Caco-2 (cell line): ENCODE measurements at places on chromosomes 2 and 18.

GRCh38 chr18:15198116-15198389 lies 450.1 kb downstream of the ANKRD30B start:
- no peak for DNase-seq

DNA sequence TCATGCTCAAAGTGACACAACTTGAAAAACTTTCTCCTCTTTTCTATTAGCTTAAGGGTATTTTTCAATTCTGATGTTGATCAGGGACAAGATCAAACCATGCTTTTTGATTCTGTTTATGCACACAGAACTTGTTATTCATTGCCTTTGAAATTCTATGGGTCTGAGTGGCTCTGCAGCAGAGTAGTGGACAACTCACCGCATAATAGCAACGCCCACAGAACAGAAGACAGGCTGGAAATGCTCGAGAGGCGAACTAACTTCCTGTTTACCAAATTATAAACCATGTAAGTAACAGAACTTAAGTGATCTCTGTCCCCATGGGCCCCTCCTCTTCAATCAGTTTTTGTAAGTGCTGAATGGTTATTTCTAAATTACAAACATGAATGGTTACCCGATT lies 131.2 kb downstream of the CBLN2 start:
- no peak for DNase-seq

DNA sequence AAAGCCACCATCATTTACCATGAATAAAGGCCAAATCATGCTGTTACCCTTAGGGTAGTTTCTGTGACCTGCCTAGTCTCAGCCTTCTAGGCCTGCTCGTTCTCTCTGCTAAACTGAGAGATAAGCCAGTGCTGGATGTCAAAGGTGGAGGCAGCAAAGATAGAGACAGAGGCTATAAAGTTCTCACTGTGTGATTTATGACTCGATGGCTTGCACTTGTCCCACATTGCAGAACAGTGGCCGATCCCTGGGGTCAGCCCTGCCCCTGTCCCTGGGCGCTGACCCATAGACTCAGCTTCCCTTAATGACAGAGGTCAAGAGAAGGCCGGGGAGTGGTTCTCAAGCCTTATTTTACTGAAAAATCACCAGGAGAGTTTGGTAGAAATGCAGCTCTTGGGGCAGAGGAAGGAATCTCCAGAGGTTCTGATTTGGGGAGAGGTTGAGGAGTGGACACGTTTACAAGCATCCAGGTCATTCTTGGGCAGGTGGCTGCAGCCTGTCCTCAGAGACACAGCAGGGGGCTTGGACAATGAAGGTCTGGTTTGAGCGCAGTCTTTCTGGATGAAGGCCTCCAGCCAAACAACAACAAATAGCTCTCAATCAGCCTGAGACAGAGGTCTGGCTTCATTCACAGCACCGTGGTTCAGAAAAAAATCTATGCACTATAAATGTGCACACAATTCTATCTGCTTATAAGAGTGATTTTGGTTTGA lies 143.5 kb downstream of the ACKR3 start:
- peak; percentile 22 for DNase-seq

DNA sequence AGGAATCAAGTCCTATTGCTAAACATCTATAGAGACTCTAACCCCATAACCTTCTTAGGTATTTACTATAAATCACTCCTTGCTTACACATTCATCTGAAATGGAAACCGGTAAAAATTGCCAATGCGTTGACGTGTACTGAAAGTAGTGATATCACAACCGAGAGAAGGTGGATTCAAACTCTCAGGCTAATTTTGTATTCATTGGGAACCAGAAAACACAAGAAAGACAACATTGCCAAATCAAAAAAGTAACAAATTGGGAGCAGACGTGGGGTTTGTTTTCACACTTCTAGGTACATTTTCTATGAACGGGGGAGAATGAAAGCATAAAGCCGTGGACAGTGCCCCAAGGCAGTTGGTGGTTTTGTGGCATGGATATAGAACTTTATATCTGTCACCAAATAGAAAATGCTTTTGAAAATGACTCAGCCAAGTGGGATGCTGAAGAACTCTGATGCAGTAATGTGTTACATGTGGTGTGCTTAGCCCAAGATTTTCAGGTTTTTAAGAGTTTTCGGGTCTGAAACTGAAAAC lies 155.1 kb upstream of the RASGRP3 start:
- DNase-seq = no peak

DNA sequence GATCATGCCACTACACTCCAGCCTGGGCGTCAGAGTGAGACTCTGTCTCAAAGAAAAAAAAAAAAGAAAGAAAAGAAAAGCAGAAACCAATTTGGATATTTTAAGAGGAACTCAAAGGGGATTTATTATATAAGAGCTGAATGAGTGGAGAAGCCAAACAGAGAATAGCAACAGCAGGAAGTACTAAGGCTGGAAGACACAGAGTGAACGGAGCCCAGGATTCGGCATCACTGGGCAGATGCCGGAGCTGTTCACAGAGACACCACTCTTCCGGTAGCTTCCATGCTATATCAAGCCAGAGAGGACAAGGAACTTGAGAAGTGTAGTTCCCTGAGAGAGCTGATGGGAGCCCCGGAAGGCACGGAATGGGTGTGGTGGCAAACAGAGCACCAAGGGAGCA lies 47.0 kb upstream of the CABLES1 start:
- DNase-seq = no peak

- DNase-seq = no peak
Measured at GRCh38 chr2:189492451-189492850, 51.2 kb downstream of the WDR75 start.

- no peak for DNase-seq
Measured at GRCh38 chr18:48810805-48811204, 140.0 kb downstream of the SMAD7 start.

DNA sequence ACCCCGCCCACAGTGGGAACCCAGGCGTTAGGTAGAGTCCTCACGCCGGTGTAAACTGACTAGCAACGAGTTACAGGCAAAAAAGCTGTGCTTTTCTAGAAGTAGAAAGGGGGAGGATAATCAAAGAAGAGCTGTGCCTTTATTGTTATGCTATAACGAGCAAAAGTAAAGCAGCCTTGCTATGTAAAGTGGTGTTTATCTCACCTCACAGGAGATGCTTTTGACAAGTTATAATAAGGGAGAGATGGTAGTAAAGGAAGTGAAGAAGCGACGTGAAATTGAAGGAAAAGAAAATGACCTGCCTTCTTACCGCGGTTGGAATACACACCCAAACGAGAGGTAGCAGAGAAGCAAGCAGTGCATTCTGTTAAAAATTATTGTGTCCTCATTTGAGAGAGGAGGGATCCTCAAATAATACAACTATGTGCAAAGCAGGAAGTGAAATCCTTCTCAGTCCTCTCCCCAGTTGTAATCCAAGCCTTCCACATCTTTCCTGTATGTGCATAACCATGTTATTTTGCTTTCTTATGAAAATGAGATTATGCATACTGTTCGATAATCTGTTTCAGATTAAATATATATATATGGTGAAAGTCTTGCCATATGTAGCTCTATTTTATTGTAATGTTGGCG lies 962 bp downstream of the TANK start:
- no peak for DNase-seq

GRCh38 chr18:6509417-6509816 lies 94.7 kb upstream of the L3MBTL4 start:
- DNase-seq = no peak

DNA sequence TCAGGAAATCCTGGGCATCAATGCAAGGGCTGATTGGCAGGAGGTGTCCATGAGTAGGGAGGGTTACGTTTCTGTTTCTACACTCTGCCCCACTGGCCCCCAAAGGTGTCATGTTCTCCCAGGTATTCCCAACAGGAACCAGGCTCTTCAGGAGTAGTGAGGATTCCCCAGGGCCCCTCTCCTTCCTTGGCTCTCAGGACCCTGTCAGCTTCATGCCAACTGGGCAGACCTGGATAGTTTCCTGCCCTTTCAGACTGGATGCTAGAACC lies 480.6 kb upstream of the HS6ST1 start:
- no peak for DNase-seq

- no peak for DNase-seq
Measured at GRCh38 chr2:100188326-100188725, 45.9 kb upstream of the AFF3 start.

GRCh38 chr2:217952409-217952808 lies 50.4 kb downstream of the TNS1 start:
- DNase-seq = no peak

GRCh38 chr2:3349211-3349693 lies 28.4 kb downstream of the EIPR1 start:
- no peak for DNase-seq

- no peak for DNase-seq
Measured at GRCh38 chr2:236718207-236718992, 148.8 kb downstream of the ACKR3 start.

DNA sequence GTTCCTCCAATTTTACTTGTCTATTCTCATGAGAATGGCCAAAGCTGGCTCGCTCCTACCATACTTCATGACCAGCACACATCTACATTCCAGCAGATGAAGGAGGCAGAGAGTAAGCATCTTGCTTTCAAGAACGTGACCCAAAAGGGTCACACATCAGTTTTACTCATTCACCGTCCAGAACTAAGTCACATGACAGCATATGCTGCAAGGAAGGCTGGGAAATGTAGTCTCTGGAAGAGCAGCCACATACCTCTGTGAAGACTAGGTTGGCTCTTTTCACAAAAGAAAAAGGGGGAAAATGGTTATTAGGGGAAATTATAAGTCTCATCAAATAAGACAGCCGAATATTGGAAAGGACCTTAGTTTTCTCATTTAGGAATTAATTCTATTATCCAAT lies 835.3 kb downstream of the EPHA4 start:
- DNase-seq = no peak

DNA sequence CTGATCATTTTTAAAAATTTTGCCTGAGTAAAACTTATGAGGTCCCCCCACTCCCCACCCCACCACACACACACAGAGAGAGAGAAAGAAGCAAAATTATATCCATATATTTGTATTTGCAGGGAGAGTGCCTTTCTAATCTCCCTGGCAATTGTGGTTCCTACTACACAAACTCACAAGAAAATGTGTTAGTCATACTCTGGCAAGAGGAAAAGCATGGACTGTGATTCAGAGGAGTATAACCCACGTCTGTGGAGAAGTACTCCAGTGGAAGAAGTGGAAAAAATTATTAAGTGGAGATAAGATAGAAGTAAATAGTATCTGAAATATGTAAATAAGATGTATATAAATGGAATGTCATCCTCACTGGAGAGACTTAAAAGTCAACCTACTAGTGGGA lies 114.0 kb downstream of the DSEL start:
- DNase-seq = no peak

DNA sequence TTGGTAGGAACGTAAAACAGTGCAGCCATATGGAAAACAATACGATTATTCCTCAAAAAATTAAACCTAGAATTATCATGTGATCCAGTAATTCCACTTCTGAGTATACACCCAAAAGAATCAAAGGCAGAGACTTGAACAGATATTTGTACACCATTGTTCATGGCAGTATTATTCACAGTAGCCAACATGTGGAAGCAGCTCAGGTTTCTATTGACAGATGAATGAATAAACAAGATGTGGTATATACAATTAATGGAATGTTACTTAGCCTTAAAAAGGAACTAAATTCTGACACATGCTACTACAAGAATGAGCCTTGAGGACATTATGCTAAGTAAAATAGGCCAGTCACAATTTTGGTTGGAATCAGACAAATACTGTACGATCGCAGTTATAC lies 14.2 kb upstream of the RTTN start:
- no peak for DNase-seq

GRCh38 chr18:4241090-4241617 lies 214.0 kb downstream of the DLGAP1 start:
- DNase-seq = no peak

- DNase-seq = no peak
Measured at GRCh38 chr2:127940641-127941040, 54.9 kb upstream of the AMMECR1L start.

GRCh38 chr2:30768708-30769480 lies 38.4 kb downstream of the CAPN13 start:
- no peak for DNase-seq

GRCh38 chr18:3060667-3061580 lies 48.0 kb upstream of the LPIN2 start:
- DNase-seq = no peak

- no peak for DNase-seq
Measured at GRCh38 chr2:104878863-104879512, 25.1 kb downstream of the POU3F3 start.

GRCh38 chr18:24094561-24094960 lies 44.3 kb upstream of the CABYR start:
- DNase-seq = no peak
